Activated T-helper 2 cell treated with anti-CD3 and anti-CD28 coated beads, Interferon-gamma antibody, Interleukin-2, Interleukin-4, amounts not matched to agents 10 μg/mL and 5 μg/mL and 100 μg/mL, durations not matched to agents 14 hours and 24 hours and 36 hours (primary cell): ENCODE measurements at places on chromosomes 11 and 22. TPM values are rescaled to one million over a fixed set of nuclear protein-coding genes. Genes with fewer than 3 reads are reported as not detected.

DNA sequence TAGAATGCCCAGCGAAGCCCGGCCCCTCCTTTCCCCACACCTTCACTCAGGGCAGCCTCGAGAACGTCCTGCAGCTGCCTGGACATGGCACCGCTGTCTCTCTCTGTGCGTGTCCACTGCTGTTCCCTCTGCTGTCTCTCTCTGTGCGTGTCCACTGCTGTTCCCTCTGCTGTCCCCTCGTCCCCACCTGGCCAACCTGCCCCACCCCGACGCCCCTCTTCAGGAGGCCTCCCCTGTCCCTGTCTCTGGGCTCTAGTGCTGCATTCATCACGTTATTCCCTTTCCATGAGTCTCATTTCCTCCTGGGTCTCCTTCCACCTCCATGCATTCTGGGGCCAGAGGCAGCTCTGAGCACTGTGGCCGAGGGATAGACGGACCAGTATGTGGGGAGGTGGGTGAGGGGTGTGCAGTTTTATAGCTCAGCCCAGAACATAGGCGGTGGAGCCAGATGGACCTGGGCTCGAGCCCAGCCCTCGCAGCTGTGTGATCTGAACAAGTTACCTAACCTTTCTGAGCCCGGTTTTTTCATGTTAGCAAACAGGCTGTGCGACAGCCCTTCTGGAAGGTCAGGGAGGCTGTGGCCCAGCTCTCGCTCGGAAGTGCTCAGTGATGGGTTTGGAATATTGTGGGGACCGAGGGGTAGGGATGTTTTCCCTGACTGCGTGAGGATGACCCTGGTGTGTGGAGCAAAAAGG is 41.9 kb upstream of the SMIM38 start:
- DNase-seq: no peak

GRCh38 chr11:57679396-57679795 is 11.5 kb downstream of the ZDHHC5 start:
- no peak for DNase-seq

DNA sequence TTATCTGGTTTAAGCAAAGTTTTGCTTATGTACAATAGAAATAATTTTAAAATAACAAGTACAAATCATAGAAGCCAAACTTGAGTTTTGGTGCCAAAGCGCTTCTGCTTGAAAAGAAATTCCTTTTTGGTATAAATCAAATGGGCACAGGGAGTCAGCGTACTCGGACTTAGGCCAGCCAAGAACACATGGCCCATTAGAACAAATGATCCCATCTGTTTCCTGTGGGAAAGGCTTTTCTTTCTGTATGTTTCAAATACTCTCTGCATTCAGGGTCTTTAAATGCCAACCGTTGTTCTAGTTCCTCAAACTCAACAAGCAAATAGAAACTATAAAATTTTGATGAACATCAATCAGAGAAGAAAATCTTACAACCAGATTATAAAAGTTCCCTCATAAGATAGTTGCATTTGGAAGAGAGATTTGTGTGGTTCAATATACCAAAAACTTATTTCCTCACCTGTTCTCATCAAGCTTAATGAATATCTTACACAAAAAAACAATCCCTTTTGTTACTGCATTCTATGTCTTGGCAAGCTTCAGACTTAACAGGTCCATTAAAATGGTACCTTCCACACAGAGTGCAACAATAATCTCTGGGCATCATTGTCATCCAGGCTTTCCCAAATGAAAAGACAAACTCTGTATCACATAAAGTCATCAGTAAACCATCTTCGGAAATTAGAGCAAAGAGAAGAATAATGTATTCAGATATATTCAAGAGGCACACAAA is 739.8 kb upstream of the API5 start:
- no peak for DNase-seq

DNA sequence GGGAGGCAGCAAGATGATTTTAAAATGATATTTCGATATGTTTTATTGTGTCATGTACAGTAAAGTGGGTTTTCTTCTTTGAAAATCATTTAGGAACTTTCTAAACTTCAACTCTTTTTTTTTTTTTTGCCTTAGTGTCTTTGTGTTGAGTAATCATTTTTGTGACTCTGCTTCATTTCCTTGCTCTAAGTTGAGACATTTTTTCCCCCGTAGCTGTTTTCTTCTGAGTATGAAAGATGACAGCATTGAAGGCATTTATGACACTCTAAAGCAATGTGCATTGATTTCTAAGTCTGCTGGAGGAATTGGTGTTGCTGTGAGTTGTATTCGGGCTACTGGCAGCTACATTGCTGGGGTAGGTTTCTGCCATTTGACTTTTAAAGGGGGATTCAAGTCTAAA is 23.5 kb downstream of the RRM1 start:
- no peak for DNase-seq

DNA sequence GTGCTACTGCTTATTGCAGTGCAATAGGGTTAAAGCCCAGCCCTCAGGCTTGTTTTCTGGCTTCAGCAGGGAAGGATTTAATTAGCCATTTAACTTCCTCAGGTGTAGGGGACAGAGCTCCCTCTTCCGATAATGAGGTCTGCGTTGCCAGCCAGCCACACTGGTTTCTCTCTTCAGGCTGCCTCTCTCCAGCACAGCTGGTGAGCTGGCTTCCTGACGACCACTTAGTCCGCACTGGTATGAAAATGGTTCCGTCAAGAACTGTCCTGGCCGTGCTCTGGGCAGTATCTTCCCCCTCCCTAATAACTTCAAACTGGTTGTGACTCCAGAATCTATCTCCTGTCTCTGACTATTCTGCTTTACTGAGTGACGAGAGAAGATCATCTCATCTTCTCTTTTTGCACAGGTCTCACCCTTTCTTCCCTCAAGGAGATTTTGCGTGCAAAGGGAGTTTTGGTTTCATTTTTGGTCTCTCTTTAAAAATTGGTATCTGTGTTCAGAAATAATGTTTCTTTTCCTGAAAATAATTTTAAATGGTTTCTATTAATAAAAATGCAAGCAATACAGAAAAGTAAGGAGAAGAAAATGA is 49.2 kb downstream of the CNTN5 start:
- no peak for DNase-seq

GRCh38 chr11:70647188-70648166 is 249.1 kb downstream of the CTTN start:
- DNase-seq: no peak

DNA sequence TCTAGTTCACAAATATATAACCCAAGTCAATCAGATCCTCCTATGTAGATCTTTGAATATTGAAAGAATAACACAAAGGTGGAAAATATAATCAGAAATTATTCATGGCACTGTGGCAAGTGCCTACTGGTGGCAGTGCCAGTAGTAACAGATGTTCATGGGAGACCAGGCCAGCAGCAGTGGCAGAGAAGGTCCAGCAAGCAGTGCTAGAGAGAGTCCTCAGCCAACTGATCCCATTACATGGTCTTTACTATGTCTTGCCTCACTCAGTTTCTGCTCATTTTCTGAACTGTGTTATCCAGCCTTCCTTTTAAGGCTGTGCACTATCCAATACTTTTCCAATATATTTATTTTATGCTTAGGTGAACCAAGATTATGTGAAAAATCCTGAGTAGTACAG is 124.9 kb downstream of the MRTFA start:
- no peak for DNase-seq

- no peak for DNase-seq
Observed at GRCh38 chr22:24827296-24827695, 21.3 kb downstream of the SGSM1 start.

DNA sequence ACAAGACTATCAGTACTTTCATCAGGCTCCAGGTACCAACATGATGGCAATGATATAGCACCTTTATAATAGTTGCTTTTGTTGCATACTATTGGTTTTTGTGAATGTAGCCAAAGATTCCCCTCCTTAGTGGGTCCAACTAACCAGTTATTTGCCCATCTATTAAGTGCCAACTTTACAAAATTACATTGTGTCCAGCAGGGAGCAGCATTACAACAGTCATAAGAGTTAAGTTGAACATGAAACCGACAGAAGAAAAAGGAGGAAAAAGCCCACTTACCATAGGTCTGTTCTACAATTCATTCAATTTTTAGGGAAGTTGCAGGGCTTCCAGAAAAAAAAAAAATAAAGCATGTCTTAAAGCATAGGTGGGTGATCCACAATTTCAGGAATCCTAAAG is 21.6 kb downstream of the IMMP1L start:
- DNase-seq: no peak

DNA sequence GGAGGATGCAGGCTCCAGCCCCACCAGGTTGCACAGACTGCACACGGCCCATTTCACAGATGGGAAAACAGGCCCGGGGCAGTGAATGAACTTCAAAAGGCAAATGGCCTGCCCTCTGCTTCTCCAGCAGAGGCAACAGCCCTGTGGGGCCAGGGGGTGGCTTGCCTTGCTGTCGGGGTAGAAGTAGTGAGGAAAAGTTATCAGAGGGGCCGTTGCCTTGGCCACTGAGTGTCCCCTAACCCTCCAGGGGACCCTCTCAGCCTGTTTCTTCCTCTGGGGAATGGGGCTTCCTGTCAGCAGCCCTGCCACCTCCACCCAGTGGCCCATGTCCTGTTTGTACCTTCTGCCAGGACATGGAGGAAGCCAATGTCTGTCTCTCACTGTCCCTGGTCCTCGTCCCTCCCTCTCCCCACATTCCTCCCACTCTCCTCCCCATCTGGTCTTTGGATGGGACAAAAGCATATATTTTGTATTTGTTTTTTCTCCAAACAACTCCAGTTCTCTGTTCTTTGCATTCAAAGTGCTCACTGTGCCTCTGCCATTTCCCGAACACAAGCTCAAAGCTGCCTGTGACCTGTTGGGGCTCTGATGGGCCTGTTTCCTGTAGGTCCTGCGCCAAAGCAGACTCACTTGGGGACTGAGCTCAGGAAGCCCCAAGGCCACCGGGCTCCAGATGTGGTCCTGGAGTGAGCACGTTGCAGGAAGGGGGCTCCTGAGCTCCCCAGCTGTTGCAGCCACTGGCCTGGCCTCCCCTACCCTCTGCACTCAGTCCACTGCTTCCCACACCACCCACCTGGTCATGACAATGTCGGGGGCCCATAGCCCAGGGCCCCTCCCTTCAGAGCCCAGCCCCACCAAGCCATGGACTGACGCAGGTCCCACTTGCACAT is 9.5 kb downstream of the MAP4K2 start:
- DNase-seq: no peak

GRCh38 chr11:86678296-86678695 is 5.9 kb upstream of the ME3 start:
- no peak for DNase-seq

- no peak for DNase-seq
Observed at GRCh38 chr11:119295178-119295577, 21.8 kb downstream of the MCAM start.

DNA sequence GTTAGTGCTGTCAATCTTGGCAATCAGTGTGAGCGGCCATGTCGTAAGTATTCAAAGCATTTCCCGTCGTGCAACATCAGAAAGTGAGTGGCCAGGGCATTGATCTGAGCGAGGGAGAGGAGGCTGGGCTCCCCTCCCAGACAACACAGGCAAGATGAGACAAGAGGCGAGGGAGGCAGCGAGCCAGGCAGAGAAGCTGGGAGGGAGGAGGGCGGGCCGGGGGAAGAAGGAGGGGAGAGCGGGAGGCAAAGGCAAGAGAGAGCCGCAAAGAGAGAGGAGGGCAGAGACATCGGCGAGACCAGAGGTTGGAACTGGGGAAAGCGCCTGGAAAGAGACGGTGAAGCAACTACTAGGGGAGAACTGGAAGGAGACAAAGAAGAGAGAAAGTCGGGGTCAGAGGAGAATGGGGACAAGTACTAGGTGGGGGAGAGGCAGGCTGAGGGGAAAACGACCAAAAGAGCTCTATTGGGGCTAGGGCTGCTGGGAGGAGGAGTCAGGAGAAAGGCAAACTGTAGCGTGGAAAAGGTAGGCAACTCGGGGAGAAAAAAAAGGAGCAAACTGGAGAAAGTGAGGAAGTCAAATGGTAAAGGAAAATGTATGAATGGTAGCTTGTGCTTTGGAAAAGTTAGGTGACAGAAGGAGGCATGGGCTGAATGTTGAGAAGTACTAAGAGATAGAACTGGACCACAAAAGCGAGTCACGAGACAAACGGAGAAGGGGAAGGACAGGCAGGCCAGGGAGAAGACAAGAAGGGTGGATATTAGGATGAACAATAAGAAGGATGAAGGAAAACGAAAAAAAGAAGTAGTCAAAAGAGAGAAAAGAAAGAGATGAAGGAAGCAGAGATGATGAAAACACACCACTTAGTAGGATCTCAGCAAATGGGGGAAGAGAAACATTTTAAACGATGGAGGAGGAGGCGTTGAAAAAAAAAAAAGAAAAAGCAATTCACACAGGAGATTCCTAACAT is 130.5 kb upstream of the C11orf58 start:
- DNase-seq: no peak

- no peak for DNase-seq
Observed at GRCh38 chr11:120919045-120919444, 104.9 kb upstream of the TBCEL start.

GRCh38 chr22:32682990-32683389 is 118.5 kb upstream of the TIMP3 start:
- no peak for DNase-seq

GRCh38 chr11:79561496-79561895 is 120.7 kb upstream of the TENM4 start:
- no peak for DNase-seq

DNA sequence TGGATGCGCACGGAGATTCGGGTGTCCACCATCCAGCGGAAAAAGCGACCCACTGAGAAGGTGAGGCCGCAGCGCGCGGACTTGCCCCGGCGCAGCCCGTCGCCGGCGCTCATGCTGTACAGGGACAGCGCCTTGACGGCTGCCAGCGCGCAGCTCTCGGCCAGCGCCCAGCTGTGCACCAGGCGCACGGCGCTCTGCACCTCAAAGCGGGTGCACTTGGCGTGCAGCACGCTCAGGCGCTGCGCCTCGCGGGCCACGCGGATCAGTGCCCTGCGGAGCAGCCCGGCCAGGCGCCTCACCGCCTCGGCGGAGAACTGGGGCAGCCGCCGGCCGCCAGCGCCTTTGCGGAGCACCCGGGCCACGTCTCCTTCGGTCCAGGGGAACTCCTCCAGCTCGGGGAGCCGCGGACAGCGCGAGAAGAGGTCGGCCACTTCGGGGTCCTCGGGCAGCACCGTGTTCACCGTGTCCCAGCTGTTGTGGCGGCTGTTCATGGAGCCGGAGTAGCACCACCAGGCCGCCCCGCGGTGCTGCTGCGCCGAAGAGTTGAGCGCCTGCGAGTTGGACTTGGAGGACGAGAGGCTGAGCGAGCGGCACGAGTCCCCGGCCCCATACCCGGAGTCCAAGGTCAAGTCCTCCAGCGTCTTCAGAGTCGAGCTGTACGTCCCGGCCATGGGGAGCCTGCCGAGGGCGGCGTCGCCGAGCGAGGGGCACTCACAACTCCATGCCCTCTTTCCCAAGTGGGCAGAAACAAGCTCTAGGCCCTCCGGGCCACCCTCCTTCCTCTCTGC is 703 bp downstream of the ABTB2 start:
- peak; percentile 56 for DNase-seq

CTTN gene
- 33.4 and 34.9 TPM in 2 replicates for total RNA-seq

SEC14L3 gene
- total RNA-seq: not detected in 2 replicates

HBG2 gene
- total RNA-seq: not detected in 2 replicates

OR52I2 gene
- total RNA-seq: not detected in 2 replicates

GGT1 gene
- 46.2 and 47.0 TPM in 2 replicates for total RNA-seq

MRGPRE gene
- not detected in 2 replicates for total RNA-seq

MOGAT2 gene
- not detected in 2 replicates for total RNA-seq

OLFML1 gene
- not detected in 2 replicates for total RNA-seq

C11orf97 gene
- not detected in 2 replicates for total RNA-seq

NXPE4 gene
- total RNA-seq: not detected in 2 replicates
